ENCODE measurements at places on chromosomes 1 and 21. TPM values are rescaled to one million over a fixed set of nuclear protein-coding genes. Genes with fewer than 3 reads are reported as not detected.

DNA sequence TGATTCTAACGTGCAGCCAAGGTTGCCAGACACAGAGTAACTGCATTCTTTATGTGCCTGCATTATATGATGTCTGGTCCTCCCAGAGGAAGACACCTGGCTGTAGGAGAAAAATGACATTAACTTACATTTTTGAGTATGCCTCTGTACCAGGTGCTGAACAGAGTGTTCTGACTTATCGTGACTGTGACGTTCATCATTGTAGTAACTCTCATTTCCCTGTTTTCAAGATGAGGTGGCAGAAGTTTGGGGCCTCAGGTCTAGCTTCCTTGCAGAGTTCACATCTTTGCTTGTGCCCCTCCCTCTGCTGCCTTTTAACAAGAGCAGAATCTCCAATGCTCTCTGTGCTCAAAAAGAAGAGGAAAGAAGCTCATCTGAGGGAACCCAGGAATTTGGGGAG, 488.0 kb downstream of the AJAP1 start:
- DNase-seq: no peak

- DNase-seq: no peak
These were observed 32.3 kb upstream of the PRELP start for GRCh38 chr1:203443296-203443695.

DNA sequence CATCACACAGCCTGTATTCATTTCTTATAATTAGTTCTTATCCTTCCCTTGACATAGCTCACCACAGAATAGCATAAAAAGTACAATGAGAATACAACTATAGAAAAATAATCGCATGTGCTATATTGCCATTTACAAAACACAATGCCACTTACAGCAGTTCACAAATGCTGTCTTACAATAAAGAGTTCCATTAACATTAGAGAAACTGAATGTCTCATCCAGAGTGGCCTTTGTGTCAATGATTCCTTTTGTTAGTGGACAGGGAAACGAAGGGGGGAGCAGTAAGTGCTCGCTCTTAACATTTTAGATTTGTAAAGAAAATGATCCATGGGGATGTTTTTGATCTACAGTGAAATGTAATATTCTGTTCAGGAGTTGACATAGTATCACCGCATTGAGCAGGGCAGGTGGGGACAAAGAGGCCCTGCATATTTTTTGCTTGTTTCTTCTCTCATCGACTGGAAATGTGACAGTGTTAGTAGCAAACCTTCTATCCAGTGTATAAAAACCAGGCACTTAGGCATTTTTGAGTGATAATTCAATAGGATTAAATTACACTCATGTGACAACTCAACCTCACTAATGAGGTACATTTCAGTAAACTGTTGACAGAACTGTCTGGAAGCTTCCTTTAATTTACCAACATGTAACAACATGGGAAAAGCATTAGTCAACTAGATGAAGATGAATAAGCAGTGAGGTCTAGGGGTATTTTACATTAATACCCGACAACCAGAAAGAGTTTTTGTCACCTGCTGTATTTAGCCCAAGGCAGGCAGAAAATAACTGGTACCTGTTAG, 35.6 kb upstream of the RRP15 start:
- peak; percentile 77 for DNase-seq

FBLIM1 gene
- 72.4 TPM for total RNA-seq

DNA sequence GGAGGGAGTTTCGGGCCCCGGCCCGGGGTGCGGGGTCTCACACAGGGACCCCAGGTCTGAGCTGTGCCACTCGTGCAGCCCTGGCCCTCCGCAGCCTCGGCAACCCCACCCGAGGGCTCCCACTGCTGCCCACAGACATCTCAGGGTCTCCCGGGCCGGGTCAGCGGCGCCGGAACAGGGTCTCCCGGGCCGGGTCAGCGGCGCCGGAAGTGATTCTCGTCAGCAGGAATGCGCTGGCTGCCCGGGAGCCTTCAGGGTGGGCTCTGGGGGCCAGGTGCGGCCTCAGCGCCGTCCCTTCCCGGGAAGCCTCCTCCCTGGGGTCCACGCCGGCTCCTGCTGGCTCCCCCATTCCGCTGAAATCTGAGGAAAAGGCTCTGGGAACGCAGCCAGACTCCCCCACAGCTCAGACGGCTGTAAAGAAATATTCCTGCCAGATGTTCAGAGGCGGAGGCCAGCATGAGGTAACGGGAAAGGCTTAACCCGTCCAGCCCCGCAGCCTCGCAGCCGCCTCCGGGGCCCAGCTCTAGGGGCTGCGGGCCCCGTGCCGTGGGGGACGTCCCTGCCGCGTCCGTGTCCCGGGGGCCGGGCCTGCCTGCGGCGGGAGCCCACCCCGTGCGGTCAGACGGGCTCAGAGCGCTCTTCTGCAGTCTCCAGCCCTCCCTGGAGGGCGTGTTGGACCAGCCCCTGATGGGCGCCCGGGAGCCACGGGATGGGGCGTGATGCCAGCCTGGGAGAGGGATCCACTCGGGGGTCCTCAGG, 8.7 kb upstream of the COL6A1 start:
- DNase-seq: no peak

GRCh38 chr21:15247613-15248012, 182.8 kb upstream of the NRIP1 start:
- peak; percentile 30 for DNase-seq

DNA sequence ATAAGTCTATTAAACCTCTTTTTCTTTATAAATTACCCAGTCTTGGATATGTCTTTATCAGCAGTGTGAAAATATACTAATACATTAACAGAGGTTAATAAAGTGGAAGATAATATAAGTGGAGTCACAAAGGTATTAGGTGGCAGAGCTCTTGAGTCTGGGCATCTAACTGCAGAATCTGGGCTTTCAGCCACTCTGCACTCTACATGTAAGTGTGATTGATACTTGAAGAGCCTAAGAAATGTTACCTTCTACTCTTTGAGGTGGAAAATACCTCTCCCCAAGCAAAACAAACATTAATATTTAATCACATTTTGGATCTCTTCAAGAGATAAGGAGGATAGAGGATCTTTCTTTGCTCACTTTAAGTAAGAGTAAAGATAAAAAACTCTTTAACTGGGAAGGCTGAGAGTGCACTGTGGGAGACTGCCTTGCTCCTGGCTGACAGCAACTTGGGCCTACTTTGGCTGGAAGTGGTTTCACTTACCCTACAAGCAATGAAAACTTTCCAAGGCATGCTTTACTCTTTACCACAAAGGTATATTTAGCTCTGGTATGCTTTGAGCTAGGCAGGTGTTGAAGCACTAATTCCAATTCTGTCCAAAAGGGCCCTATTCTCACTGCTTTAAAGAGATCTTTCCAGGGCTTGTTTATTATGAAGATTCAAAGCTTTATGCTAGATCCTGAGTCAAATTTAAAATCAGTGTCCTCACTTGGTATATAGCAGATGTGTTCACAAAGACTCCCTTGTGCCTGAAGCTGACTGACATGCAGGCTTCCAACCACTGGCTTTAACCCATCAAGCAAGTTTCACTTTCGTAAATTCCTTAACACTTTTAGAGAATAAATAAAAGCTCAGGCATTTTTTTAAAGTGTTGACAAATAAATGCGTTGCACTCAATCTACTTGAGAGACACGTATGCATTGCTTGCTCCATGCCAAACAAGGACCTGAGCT, 245.3 kb upstream of the ZP4 start:
- no peak for DNase-seq

C1QA gene
- not detected for total RNA-seq

DNA sequence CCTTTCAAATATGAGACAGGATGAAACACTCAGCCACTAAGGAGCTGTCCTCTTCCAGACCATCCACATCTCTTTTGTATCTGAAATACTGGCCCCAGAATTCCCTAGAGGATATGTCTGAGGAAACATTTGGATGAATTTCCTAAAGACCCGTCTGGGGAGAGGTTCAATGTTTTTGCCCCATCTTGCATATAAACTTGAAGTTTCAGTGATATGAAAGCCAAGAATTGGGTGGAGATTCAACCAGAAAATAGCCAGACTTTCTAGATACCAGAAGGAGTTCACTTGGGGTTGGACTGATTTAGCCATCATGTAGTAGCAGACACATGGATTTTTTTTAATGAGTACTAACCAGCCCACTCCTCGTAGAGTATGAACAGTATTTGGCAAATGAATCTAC, 182.0 kb downstream of the PLPP3 start:
- no peak for DNase-seq

DNA sequence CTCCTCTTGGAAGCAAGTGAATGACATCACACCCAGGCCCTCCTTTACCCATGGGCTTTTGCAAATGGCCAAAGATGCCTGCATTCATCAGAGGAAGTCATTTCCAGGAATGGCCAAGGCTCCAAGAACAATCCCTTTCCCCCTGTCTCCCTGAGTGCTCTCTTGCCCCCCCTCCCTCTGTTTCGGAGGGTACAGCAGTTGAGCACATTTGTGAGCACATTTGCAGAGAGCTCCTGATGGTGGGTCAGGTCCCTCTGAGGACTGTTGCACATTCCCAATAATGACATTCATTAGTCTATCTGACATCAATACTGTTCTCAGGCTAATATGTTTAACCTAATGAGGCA, 113.4 kb downstream of the MATN1 start:
- no peak for DNase-seq

GRCh38 chr1:87588495-87588894, 259.8 kb downstream of the LMO4 start:
- no peak for DNase-seq

- DNase-seq: peak; percentile 62
These were observed 28.6 kb downstream of the PTPRU start for GRCh38 chr1:29264773-29265389.

DNA sequence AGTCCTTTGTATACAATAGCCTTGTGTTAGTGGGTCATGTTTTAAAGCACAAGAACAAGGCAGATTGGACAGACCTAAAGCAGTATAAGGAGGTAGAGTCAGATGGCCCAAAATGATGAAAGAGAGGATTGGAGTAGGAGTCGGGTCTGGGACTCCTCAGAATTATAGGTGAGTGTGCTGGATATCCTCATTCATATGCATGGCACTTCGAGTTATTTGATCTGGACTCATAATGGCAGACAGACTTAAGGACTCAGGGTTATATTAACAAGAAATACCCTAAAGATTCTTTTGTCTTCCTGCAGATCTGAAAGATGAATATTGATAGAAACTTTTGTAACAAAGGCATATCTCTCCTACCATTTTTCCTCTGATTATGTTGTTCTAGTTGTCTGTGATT, 92.7 kb downstream of the GABPA start:
- DNase-seq: no peak

DNA sequence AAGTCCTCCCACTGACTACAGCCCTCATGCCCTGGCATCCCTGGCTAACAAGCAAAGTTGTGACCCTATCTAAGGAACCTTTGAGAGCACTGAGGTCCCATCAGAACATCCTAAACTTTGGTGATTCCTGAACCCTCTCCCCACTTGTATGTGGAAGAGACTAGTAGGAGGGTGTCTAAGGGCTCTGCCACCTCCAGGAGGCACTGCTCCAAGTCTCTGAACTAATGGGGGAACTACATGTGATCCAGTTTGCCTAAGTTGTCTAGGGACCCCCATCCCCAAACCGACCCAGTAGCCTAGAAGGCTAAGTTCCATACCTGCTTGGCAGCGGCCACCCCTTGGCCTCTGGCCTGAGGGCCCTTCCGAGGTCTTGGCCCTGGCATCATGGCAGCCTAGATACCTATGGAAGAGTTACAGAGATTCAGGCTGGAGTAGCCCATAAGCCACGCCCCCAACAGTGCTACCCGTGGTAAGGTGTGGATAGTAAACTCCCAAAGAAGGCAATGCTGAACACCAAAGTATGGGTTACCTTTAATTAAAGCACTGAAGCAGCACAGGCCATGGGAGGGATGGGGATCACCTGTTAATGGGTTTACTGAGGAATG, 1.7 kb downstream of the CC2D1B start:
- no peak for DNase-seq

SEMA4A gene
- total RNA-seq: 16.9 TPM

DNA sequence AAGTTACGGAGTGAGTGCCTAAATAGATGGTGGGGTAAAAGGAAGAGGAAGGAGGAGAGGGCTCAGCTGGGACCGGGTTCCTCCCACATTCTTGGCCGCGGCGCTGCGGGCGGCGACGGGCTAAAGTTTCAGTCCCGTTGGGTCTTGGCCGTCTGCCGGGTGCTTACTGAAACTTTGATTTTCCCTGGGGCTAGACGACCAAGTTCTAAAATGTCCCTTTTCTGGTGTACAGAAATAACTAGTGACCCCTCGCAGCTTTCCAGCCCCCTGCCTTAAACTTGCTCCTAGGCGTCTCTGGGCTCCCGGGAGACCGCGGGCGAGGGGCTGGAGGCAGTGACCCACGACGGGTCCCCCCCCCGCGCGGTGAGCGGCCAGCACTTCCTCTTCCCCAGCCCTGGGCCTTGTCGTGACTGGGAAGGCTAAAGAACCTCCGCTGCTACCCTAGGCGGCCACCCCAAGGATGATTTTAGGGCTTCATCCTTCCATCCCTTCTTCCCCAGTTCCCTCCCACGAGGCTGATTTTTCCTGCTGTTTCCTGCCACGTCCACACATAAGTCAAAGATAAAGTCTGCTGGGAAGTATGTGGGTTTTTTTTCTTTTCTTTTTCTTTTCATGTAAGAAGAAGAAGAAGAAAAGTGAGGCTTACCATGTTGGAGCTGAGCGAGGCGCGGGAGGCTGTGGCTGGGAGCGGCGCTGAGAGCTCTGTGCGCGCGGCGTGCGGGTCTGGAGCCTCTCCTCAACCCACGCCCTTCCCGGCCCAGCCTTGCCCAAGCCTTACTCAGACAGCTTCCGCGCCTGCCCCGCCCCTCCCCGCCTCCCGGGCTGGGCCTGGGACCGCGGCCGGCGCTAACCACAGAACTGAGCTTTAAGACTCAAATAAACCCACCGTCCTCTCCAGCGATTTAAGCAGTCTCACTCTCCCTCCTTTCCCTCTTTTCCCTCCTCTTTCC, at the start of gene S100A11:
TSS of gene S100A11 (minus strand) at position 738 of the 950 bp plus-strand sequence. CDS start at position 649, 89 bp downstream.
- peak; percentile 73 for DNase-seq

PGBD5 gene
- under 0.01 TPM for total RNA-seq

GRCh38 chr21:35120631-35121180, 71.6 kb upstream of the RUNX1 start:
- DNase-seq: no peak

GRCh38 chr1:55670331-55671082, 455.3 kb upstream of the USP24 start:
- no peak for DNase-seq

PRR9 gene
- not detected for total RNA-seq

DNA sequence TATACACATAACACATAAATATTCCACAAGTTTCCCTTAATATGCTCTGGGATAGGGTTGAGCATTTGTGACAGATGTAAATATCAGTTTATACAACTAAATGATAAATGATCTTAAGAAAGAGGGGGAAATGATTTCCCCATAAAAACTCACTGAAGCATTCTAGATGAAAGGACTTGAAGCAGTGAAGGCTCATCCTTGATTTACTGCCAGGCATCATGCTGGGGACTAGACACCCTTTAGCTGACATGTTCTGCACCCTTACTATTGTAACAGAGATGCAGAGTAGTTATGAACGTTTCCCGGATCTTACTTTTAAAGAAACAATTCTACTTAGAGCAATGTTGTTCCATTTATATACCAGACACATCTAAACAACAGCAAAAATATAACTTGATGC, 235.8 kb downstream of the PTGER3 start:
- DNase-seq: no peak

Data from bronchial epithelial cell (primary cell).